Common myeloid progenitor, CD34-positive (primary cell): ENCODE measurements at places on chromosomes 12 and 14.

- peak; percentile 56 for DNase-seq
Observed at GRCh38 chr14:30928462-30928861, 54.1 kb downstream of the COCH start.

DNA sequence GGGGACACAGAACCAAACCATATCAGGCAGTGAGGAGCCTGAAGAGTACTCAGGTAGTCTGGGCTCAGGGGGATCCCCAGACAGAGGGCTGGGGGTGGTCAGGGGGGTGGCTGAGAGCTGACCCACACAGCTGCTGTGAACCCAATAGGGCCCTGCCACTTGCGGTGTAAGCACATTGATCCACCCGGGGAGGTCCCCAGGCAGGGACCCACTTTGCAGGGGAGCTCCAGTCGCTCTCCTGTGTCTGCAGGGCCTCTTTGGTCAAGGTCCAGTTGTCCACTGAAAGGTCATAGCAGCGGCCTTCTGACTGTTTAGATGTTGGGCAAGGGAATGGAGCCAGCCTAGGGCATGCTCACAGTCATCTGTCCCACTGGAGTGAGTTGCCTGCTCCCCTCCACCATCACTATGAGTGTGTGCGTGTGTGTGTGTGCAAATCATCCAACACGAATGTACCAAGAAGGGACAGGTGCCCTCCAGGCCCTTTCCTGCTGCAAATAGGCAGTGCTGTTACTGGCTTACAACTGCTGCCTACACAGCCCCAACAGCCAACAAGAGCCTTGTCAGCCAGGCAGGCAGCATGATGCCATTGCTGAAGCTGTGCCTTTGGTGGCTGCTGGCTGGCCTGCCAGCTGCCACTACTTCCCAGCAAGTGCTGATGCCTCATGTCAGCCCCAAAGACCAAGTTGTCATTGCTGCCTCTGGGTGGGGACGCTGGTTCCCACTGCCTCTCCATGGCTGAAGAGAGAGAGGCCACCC, 71.3 kb downstream of the TSPAN11 start:
- DNase-seq, result no peak

GRCh38 chr14:78451319-78451695, 281.1 kb downstream of the NRXN3 start:
- no peak for DNase-seq

DNA sequence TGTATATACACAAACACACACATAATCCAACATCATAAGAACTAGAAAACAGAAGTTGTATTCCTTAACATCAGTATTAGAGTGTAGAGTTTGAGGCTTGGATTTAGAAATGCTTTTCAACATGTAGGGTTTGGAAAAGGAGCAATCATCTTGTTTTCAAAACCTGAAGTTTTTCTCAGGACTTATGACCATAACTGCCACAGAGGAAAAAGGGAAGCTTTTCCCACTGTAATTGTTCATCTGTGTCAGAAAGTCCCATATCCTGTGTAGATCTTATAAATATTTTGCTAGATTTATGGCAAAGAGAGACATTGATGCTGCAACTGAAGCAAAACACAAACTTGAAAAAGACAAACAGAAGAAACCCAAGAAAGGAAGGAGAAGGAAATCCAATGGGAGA, 115.7 kb downstream of the GRIP1 start:
- no peak for DNase-seq

DNA sequence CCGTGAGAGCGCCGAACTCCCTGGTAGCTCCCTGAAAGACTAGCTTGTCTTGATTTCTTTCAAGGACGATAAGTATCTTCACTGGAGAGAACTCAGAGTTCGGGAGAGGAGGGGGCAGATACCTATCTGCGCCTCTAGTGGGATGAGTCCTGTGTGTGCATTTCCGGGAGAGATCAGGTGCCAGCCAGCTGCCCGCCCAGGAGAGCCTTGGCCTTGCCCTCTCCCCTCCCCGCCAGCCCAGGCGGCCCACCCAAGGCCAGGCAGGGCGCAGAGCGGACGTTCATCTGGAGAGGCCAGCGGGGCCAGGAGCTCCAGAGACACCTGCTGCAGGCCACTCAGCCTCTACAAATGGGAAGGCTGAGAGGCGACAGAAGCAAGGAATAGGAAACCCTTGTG, 1.0 kb downstream of the CD9 start:
- DNase-seq, result no peak

DNA sequence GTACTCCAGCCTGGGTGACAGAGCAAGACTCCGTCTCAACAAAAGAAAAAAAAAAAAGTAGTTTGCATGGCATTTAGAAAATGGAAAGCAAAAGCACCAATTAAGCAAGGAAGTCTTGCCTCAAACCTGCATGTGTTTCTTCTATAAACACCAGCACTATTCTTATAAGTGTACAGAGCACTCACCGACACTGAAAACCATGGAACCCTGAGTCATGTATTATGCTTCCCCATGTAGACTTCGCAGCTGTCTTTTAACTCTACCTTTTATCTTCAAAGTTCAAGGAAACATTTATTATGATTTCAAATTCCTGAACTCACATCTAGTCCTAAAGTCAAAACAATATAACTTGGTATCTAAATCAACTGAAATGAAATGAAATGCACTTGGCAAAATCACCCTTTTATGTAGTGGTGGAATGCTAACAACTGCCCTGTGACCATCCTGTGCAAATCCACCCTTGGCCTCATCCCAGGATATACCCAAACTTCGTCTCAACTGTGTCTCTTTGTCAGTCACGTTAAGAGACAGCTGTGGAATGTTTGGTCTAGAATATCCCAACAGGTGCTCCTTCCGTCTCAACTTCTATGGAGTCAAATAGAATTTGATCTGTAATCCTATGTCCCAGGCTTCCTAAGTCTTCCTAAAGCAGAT, 4.8 kb downstream of the BCAT1 start:
- DNase-seq, result no peak

GRCh38 chr12:118102609-118103008, 1.2 kb downstream of the VSIG10 start:
- DNase-seq, result no peak

DNA sequence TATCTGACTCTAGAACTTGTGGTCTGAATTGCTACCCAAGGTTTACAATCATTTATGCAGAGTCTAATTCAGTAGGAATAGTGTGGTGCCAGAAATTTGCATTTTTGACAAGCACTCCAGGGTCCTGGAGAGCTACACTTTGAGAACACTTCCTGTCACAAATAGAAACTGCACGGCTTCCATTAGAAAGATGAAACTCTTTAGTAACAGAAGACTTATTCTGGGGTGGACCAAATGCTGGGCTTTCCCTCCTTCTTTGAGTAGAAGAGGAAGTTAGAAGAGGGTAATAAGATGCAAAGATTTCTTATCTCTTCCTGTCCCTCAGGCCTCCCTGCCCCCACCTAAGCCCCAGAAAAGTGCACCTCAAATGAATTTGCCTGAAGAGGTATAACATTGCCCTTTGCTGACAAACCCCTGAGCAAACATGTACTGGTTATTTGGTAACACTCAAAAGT, 28.4 kb downstream of the DGLUCY start:
- DNase-seq, result peak; percentile 89

GRCh38 chr12:67288561-67288960, 19.4 kb downstream of the CAND1 start:
- DNase-seq, result no peak

DNA sequence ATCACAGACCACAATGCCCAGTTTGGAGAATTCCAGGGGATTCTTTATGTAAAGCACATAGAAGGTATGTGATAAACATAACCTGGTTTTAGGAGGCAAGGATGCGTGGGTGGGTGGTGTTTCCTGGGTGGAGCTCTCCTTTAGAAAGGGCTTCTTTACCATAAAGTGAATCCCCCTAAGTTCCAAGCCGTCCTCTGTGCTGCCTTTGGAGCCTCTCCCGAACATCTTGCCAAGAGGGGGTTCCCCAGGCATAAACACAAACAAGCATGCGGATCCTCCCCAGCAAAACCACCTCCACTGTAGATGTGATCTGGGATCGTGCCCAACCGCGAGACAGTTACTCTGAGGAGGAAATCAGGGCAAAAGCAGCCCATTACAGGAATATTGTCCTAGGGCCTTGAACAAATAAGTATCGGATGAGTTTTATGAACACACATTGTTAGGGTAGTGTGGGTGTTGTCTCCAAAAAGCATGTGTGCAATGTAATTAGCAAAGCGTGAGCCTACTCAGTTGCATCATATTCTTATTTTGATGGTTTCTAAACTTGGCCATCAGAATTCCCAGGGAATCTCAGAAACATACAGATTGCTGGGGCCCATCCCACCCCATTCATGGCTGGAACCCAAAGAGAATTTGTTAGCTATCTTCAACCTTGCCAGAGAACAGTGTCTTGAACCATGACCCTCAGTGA, 48.8 kb upstream of the CORO1C start:
- DNase-seq, result no peak

GRCh38 chr14:93959239-93960107, 16.9 kb downstream of the ASB2 start:
- peak; percentile 98 for DNase-seq

GRCh38 chr14:80944861-80945617, 3.5 kb upstream of the CEP128 start:
- DNase-seq, result no peak

DNA sequence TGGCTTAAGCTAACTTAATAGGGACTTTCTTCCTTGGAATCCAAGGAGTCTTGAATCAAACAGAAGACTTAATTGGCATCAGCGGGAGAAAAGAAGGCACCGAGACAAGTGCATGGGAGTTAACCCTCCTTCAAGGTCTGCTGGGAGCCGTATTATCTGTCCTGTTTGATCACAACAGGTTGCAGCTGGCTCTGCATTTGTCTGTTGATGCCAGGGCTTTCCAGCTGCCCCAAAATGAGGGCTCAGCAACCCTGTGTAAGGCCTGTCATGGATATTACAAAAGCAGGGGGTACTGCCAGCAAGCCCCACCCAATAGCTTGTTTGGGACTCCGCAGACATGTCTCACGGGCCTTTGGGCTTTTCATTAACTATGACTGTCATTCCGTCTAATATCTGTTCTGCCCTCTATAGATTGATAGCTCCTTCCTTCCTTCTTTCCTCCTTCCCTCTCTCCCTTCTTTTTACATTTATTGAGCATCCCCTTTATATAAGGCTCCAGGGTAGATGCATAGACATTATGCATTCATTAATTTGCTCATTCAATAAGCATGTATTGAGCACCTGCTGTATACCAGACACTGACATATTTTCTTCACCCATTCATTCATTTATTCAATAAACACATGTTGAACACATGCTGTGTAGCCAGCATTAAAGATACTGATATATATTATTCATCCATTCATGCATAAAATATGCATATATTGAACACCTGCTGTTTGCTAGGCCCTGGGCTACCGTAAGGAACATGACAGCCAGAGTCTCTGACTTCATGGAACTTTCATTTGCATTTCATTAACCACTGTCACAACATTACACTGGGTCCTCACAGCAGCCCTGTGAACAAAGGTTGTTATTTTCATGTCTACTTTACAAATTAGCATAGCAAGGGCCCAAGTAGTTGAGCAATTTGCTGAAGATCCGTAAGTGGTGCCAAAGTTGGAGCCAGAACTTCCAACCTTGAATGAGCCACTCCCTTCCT, 56.2 kb downstream of the SVOP start:
- no peak for DNase-seq

DNA sequence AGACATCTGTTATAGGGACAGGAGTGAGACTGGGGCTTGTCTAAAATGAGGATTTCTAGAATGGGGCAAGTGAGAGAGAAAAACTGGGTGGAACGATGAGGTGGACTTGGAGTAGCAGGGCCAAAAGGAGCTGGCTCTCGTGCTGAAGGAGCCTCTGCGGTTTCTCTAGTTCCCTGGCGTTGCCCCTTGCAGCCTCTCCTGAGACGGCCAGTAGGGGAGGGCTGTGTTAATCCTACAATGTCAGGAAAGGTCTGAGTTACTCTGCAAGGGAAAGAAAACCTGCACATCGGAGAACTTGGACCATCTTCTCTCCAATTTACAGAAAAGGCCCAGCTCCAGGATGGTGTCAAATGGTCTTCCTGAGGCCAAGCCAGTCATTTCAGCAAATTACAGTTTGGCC, 963.8 kb upstream of the FLRT2 start:
- DNase-seq, result no peak

DNA sequence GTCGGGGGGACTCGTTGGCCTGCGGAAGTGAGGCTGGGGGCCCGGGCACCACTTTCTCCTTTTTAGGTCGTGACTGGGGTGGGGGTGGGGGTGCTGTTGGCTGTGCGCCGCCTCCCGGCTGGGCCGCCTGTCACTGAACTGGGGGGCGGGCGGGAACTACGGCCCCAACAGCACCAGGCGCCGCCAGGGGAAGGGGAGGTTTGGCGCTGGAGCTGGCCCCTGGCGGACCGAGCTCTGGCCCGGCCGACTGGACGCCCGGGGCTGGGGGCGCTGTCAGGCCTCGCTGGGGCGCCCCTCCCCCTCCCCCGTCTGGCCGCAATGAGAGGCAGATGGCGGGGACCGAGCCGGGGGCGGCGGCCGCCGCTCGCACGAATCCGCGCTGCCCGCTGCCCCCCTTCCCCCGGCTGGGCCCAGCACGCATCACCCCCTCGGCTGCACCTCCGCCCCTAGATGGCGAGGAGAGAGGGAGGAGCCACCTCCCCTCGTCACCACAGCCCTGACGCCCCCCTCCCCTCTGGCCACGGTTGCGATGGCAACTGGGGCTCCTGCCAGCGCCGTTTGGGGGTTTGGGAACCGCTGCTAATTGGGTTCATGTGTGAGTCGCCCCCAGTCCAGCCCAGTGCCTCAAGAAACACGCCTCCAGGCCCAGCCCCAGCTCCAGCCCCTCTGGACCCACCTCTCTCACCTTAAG, 723 bp downstream of the NFATC4 start:
- DNase-seq, result peak; percentile 92

- no peak for DNase-seq
Observed at GRCh38 chr12:92784356-92784755, 81.6 kb downstream of the PLEKHG7 start.

GRCh38 chr14:68974759-68975347, 4.2 kb downstream of the ACTN1 start:
- DNase-seq, result no peak

DNA sequence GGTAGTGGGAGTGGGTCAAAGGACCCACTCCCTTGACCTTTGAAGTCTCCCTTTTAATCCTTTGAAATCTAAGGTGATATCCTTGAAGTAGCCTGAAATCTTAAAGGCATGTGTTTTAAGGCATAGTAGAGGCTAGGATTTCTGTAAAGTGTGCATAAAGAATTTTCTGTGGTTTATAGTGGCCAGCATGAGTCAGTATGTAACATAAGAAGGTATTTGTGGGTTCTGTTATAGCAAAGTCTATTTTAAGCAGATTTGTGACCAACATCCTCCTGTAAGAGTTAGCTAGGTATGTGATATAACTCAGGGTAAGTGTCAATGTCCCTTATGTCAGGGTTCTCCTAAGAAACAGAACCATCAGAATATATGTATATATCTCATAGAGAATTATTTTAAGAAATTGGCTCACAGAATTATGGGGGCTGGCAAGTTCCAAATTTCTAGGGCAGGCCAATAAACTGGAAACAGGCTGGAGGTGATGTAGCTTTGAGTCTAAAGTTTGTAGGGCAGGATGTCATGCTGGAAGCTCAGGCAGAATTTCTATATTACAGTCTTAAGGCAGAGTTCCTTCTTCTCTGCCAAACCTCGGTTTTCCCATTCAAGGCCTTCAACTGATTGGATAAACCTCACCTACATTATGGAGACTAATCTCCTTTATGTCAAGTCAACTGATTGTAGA, 18.7 kb upstream of the EPYC start:
- DNase-seq, result peak; percentile 71

- no peak for DNase-seq
Observed at GRCh38 chr12:13443498-13443897, 247.0 kb downstream of the EMP1 start.
